ENCODE measurements at places on chromosomes 11 and 22.

DNA sequence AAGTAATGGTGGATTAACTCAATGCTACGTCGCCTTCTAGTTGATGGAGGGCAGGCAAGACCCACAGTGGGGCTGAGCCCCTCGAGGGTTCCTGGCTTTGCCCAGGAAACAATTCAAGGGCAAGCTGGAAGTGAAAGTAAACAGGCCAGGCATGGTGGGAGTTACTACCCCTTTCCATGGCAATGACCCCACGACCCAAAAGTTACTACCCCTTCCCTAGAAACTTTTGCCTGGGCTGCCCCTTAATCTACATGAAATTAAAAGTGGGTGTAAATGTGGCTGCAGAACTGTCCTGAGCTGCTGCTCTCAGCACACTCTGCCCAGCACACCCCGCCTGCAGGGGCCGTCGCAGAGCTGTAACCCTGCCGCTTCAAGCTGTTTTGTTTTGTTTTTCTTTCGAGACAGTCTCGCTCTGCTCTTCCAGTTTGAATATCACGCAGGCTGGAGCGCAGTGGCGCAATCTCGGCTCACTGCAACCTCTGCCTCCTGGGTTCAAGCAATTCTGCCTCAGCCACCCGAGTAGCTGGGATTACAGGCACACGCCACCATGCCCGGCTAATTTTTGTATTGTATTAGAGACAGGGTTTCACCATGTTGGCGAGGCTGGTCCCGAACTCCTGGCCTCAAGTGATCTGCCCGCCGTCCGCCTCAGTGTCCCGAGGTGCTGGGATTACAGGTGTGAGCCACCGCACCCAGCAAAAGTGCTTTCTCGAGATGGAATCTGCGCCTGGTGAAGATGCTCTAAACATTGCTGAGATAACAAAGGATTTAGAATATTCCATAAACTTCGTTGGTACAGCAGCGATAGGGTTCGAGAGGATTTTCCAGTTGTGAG, 5.9 kb upstream of the RNH1 start:
- DNase-seq = no peak

DNA sequence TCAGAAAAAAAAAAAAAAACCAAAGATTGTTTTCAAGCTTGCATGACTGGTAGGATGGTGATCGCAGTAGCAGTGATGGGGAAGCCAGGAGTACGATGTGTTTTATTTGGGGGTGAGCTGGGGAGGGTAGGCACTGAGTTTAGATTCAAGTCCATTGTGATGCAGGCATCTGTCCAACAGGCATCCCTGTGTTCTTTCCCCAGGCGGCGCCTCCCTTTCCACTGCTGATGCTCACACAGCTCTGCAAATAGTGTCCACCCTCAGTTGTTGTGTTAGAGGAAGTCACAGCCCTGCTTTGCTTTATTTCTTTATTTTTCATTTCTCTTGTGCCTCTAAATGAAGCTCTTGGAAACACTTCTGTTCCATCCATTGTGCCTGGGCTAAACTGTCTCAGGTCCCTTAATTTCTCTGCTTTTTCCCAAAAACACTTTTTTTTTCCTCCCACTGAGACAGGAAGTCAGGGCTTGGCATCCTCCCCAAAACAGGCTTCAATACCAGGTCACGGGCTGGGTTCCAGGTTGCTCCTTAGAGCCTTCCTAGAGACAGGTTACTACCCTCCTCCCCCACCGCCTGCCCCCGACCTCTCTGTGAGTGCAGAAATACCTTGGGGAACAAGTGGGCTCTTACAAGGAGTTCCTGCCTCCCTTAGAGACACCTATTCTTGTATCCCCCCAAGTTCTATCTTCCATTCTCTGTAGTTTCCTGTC, 38.6 kb upstream of the HSPA8 start:
- no peak for DNase-seq

GRCh38 chr11:2094354-2095197, 44.6 kb downstream of the IGF2 start:
- no peak for DNase-seq

DNA sequence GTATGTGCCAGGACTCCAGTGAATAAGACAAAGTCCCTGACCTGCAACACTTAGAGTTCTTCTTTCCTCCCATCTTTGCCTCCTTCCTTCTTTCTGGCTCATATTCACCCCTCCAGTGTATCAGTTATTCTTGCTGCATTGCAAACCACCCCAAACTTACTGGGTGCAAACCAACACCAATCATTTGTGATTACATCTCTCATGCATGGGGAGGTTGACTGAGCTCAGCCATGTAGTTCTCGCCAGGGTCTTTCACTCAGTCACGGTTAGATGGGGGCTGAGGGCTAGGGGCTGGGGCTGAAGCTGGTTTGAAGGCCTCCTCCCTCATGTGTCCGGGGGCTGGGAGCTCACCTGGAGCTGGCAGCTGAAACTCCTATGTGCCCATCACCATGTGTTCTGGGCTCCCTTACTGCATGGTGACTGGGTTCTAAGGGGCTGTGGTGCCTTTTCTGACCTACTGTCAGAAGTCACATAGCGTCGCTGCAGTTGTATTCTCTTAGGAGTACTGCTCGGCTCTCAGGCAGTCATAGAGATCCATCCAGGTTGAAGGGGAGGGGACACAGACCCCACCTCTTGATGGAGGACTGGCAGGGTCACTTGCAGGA, 35.0 kb upstream of the CACNG2 start:
- DNase-seq = no peak

- DNase-seq = no peak
These were observed 336.6 kb upstream of the API5 start for GRCh38 chr11:42975180-42975529.

- DNase-seq = no peak
These were observed 44.9 kb downstream of the OR4C46 start for GRCh38 chr11:54558919-54559318.

DNA sequence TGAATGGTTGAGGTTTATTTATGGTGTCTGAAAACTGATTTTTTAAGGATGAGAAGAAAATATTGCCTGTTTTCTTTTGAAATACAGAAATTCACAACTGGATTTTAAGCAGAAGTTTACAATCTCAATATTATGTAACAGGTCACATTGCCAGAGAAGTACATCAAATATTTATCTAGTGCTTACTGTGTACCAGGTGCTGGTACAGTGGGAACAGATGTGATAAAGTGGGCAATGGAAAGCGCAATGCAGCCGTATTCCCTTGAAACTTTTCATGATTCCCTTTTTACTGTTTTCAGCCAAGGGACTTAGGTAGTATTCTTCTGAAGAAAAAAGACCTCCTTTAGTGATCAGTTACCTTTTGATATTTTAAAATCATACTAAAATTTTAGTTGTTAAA, 49.6 kb downstream of the TTC17 start:
- DNase-seq = no peak

- DNase-seq = no peak
These were observed 55.1 kb downstream of the KIAA1671 start for GRCh38 chr22:25007444-25008106.

DNA sequence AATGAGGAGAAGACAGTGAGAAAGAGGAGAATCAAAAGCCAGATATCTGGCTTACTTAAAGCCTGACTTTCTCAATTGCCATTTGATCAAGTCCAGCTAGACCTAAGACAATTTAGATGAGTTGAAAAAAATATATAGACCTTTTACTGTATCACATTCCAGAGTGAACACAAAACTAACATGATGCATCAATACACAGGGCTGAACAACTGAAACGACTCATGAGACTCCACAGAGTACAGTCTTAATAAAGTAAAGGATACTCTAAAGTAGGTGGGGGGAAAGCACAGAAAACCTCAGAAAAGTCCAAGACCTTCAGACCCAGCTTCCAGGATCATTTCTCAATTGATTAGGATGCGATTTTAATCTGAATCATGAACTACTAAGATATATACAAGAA, 95.3 kb upstream of the OR9G4 start:
- no peak for DNase-seq

DNA sequence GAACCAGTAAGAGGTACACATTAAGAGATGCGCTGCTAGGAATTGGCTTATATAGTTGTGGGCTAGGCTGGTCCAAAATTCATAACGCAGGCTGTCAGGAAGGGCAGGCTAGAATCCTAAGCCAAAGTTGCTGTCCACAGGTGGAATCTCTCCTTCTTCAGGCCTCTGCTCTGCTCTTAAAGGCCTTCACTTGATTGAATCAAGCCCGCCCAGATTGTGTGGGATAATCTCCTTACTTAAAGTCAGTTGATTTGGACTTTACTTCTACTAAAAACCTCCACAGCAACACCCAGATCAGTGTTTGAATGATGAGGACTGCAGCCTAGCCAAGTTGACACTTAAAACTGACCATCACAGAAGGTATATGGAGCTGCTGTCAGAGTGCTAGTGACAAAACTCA, 68.8 kb downstream of the LRRC32 start:
- no peak for DNase-seq

DNA sequence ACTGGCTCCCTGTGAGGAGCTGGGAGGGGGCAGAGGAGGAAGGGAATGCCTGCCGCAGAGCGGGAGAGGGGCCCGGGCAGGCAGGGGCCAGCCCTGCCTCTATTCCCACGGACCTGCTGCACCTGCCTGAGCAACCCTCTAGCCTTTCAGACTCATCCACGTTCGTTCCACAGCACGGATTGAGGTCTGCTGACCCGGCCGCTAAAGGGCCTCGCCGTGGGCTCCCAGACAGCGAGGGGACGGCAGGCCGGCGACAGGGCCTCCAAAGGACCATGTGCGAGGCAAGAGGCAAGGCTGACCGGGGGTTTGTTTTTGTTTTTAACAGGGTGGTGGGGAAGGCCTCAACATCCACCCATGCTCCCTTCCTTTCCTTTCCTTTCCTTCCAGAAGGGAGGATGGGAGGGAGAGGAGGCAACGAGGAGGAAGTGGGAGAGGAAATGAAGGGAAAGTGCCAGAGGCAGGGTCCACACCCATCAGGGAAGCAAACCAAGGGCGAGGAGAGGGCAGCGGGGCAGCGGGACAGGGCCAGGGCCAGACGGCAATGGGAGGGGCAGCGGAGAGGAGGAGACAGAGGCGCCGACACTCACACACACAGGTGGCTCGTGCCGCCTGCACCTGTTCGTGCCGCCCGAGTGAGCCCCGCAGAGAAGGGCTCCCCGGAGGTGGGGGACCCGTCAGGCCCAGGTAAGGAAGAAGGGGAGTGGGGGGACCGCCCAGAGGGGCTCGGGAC, 7.5 kb downstream of the LRFN4 start:
- no peak for DNase-seq

DNA sequence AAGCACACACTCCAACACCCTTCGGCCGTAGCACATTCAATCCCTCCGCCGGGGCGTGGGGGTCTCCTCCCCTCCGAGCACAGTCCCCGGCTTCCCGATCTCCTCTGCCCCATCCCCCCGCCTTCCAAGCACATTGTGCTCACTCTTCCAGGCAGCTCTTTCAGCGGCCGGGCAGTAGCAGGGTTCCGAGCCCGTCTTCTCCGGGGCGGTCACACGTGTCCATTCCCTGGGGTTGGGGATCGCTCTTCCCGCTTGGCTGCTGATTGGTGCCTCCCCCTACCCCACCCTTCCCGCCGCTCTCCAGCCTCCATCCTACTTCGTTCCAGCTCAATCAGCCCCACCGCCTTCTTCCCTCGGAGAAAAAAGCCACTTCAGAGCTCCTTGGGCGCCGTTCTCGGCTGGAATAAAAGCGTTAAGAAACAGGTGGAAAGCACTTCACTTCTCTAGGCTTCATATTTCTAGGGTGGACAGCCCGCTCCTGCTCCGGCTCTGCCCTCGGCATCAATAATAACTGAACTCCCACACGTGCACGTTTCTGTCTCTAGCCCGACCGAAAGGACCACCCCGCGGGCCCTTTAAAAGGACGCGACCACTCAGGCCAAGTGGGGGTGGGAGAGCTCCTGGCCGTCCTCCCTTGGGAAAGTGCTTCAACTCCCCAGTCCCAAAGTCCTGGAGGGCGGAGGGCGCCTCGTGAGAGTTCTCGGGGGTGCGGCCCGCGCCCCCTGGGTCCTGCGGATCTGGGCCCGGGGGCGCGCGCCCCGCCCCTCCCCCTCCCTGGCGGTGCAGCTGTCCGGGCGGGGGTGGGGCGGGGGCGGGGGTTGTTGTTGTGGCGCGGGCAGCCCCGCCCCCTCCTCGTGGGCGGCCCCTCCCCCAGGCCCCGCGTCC, 464 bp upstream of the CECR2 start:
- DNase-seq = no peak

- no peak for DNase-seq
These were observed 1.1 kb upstream of the SERGEF start for GRCh38 chr11:18013790-18014507.

DNA sequence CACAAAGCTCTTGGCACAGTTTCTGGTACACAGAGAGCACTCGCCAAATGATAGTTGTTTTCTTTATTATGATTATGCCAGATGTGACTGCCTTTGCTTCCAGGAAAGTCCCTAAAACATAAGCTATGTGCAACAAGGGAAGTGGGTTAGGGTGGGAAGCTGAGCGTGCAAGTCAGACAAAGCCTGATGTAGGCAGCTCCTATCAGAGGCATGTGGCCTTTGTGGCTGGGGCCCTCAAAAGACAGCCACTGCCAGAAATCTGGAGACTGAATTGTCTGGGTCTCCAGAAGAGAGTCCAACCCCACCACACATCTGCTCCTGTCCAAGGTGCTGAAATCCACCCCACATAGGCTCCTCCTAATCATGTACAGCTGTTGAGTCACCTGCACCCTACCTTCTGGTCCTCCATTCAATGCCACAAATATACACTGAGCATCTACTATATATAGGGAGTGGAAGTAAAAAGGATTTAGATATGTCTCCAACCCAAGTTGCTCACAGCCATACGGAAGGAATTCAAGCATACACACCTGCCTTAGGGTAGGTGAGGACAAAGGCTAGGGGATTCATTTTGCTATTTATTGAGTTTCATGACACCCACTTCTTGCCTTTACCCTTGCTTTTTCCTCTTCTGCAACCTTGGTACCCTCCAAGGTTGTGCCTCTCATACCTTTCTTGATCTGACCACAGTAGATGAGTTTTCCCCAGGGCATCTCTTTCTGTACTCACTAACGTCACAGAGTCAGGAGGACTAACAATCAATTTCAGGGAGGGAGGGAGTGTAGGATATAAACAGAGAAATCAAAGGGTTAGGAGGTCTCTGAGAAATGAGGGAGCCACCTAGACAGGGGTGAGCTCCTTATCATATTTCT, 12.4 kb downstream of the SEC14L3 start:
- no peak for DNase-seq

GRCh38 chr11:117605331-117605730, 191.7 kb downstream of the DSCAML1 start:
- DNase-seq = no peak

DNA sequence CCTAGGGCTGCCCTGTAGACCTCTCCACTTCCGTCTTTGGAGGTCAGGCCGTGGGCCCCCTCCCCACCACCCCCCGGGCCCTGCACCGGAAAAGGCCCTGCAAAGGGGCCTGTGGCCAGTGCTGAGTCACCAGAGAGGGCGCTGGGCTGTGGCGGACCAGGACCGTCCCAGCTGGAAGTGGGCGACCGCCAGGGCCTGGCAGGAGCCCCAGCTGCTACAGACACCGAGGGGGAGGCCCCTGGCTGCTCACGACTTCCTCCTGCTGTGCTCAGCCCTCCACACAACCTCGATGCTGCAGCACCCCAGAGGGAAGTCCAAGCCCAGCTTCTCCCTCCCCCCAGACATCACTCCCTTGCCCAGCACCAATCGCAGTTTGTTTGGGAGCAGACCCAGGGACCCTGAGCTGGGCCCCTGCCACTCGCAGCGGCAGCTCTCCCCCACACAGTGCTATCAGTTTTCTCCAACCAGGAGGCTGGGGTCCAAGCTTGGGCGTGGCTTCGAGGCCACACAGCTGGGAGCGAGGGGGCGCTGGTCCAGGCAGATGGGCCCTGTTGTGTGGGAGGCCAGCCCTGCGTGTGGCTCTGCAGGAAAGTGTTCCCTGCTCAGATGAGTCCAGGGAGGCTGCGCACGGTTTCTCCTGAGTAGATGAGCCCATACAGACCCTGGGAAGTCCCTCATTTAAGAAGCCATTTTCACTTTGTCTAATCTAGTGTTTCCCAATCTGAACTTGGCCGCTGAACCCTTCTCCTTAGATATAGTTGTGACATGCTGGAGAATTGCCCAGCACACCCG, 5.6 kb upstream of the SH3BP1 start:
- DNase-seq = peak; percentile 23
